ENCODE measurements at places on chromosomes 1 and 21.

DNA sequence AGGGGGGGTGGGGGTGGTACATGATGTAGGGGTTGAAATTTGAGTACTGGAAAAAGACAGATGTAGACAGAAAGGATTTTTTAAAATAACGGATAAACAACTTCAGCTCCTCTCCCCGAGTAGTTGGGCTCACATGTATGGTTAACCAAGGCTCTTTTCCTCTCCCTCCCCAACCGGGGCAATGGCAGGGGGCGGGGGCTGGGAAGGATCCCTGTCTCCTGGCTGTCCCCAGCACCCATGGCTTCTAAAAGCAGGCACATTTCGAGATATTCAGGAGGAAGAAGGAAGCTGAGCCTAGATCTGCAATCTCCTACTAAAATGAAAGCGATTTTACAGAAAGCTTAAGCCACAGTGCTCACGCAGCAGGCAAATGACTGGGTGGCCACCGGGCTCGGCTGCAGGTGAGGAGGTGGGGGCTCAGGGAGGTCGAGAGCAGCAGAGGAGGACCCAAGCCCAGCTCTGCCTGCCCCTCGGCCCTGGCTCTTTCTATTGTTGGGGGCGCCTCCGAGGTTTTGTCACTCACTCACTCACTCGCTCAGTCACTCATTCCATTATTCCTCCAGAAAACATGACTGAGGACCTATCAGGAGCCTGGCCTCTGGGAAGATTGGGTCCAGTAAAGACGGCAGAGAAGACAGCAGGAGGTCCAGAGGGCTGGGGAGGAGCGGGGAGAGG, 573.3 kb downstream of the PTPRU start:
- no peak for DNase-seq

- DNase-seq, result no peak
These were observed 27.1 kb upstream of the TGFBR3 start for GRCh38 chr1:91913018-91913417.

- DNase-seq, result no peak
These were observed 24.6 kb upstream of the SLC45A3 start for GRCh38 chr1:205704903-205705302.

- DNase-seq, result no peak
These were observed 23.4 kb downstream of the SAMSN1 start for GRCh38 chr21:14522736-14523135.

DNA sequence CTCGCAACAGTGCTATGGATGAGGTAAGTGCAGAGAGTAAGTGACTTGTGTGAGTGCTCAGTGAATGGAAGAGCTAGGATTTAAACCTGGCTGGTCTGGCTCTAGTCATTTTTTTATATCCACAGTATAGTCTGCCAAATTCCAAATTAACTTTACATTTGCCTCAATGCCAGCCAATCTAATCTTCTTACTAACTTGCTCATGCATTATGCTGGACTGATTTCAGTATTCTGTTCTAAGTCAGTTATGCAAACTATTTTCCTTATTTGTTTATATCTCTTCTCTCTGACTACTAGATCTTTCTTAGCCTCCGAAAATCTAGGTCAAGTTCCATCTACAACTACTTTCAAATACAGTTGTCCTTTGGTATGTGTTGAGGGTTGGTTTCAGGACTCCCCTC, 133.3 kb downstream of the XPR1 start:
- DNase-seq, result no peak

- no peak for DNase-seq
These were observed 5.4 kb upstream of the SLC2A7 start for GRCh38 chr1:9031484-9032259.

DNA sequence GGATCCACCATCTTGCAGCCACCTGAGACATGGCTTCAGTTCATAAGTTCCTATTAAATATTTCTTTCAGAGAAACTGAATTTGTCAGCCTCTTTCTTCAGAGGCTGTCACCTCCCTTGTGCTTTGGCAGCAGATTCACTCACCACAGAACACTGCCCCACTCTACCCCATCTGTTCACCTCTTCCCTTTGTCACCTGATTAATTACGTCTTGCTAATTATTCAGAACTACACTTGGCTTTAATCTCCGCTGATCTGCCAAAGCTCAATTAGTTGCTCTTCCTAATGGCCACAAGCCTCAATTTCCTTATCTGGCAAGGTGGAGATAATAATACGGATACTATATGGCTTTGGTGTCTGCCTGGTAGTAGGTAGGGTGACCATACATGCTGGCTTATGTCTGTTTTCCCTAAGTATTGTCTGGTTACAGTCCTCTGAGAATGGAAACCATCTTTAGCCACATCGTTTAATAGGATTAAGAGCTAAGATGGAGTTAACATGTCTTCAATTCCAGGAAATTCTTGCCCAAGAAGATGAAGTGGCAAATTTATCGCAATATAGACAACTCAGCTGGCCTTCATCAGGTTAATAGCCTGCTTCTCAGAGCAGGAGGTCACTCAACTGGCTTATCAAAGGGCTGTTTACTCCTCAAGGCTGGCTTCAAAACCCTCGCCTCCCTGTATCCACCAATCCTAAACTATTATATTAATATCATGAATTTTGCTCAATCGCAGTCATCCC, 58.2 kb upstream of the ADAR start:
- DNase-seq, result no peak

DNA sequence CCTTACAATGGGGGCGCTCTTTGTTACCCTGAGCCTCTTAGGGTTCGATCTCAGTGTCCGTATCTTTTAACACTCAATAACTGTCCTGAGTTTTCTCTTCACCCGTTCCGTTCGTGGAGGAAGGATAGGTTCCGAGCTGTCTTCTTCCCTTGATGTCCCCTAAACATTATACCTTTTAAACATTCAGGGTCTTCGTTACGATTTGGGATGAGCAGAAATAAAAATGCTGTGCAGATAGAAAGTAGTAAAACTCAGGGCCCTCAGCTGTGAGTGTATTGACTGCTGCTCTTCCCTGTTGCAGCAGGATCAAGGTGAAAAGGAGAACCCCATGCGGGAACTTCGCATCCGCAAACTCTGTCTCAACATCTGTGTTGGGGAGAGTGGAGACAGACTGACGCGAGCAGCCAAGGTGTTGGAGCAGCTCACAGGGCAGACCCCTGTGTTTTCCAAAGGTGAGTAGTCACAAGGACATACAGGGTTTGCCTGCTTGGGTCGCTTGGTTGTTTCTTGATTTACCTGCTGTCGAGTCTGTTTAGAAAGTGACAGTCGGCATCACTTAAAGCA, 784 bp downstream of the RPL11 start:
- DNase-seq, result no peak

DNA sequence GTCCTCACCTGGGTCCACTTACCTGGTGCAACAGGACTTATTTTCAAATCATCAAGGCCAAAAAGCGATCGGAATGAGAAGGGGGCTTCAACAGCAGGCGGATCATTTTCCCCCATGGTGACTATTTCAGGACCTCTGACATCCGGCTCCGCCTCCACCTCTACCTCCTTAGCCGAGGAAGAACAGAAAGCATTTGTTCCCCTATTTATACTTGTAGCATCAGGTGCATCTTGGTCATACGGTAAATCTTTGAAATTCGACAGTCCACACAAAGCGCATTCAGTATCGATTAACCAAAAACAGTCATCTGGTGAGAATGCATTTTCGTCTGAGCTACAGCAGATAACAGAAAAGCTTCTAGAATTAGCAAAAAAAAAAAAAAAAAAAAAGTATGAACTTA, 550 bp downstream of the TMPRSS3 start:
- DNase-seq, result no peak
